ENCODE measurements at places on chromosomes 16 and 17. TPM values are rescaled to one million over a fixed set of nuclear protein-coding genes. Genes with fewer than 3 reads are reported as not detected.

ZNF785 gene
- 8.7 TPM for total RNA-seq

ODAD4 gene
- 1.3 TPM for total RNA-seq

- peaks cover 7% of the 10 kb centered on the region for H3K4me1 ChIP-seq
- no peaks in the 10 kb centered on the region for H3K27me3 ChIP-seq
- DNase-seq = peak; percentile 80
- peaks cover 22% of the 10 kb centered on the region for H3K36me3 ChIP-seq
These were observed 28.5 kb upstream of the TRAP1 start for GRCh38 chr16:3745751-3746355.

FSCN2 gene
- total RNA-seq = 1.5 TPM

GRCh38 chr16:26740771-26741170, 326.0 kb upstream of the C16orf82 start:
- DNase-seq = no peak
- H3K4me3 ChIP-seq = no peak overlapping the region
- no peaks in the 10 kb centered on the region for H3K27me3 ChIP-seq

DNA sequence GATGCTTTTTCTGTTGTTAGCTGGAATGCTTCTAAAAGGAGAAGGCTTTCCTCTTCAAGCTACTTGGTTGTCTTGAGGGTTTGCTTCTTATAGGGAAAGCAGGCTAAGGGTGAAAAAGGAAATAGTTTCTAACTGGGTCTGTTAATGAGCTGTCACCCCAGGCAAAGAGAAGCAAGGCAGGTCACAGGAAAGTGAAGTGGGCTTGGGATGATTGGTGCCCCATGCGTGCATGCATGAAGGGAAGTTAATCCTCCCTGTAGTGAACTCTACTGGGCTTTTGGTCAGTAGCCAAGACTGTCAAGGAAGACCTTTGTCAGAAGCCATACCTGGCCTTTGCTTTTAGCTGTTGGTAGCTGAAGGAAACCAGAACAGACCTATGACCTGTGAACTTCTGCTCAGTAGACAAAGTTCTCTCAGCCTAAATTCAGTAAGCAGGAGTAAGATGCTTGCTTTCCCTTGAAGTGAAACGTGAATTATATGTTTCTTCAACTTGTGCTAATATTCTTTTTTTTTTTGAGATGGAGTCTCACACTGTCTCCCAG, 16.5 kb downstream of the TENT4B start:
- no peaks in the 10 kb centered on the region for H3K27me3 ChIP-seq
- H3K27ac ChIP-seq = no peak overlapping the region
- no peak overlapping the region for H3K4me3 ChIP-seq
- no peak for DNase-seq
- no peaks in the 10 kb centered on the region for H3K36me3 ChIP-seq

ANKFN1 gene
- total RNA-seq = 0.26 TPM

DNA sequence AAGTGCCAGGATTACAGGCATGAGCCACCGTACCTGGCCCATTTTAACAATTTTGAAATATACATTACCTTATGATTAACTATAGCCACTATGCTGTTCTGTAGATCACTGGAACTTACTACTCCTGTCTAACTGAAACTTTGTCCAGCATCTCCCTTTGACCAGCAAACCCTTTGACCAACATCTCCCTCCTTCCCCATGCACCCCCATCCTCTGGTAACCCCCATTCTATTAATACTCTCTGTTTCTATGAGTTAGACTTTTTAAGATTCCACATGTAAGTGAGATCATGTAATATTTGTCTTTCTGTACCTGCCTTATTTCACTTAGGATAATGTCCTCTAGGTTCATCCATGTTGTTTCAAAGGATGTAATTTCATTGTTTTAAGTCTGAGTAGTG, 178.0 kb downstream of the MSI2 start:
- no peak overlapping the region for H3K27ac ChIP-seq
- no peak overlapping the region for H3K4me3 ChIP-seq
- no peaks in the 10 kb centered on the region for H3K36me3 ChIP-seq
- H3K27me3 ChIP-seq = no peaks in the 10 kb centered on the region
- H3K4me1 ChIP-seq = no peaks in the 10 kb centered on the region

GRCh38 chr17:57976594-57976993, 11.5 kb downstream of the VEZF1 start:
- H3K27ac ChIP-seq = no peak overlapping the region
- DNase-seq = no peak
- no peak overlapping the region for H3K4me3 ChIP-seq
- no peaks in the 10 kb centered on the region for H3K27me3 ChIP-seq
- peaks cover 16% of the 10 kb centered on the region for H3K36me3 ChIP-seq

- H3K36me3 ChIP-seq = peaks cover 18% of the 10 kb centered on the region
- H3K27me3 ChIP-seq = no peaks in the 10 kb centered on the region
- peaks cover 12% of the 10 kb centered on the region for H3K4me1 ChIP-seq
- no peak overlapping the region for H3K4me3 ChIP-seq
These were observed 27.6 kb downstream of the MXRA7 start for GRCh38 chr17:76683011-76683755.

- H3K4me3 ChIP-seq = no peak overlapping the region
- H3K27ac ChIP-seq = no peak overlapping the region
- peaks cover 9% of the 10 kb centered on the region for H3K4me1 ChIP-seq
- DNase-seq = no peak
These were observed 27.9 kb downstream of the CACNA1H start for GRCh38 chr16:1180549-1181403.

GRCh38 chr17:48131216-48131824, 23.8 kb downstream of the SNX11 start:
- H3K36me3 ChIP-seq = no peaks in the 10 kb centered on the region
- no peak overlapping the region for H3K27ac ChIP-seq
- H3K4me3 ChIP-seq = no peak overlapping the region
- DNase-seq = peak; percentile 51

ALOX12B gene
- not detected for total RNA-seq

- H3K27ac ChIP-seq = peak overlapping the region; percentile 80
- H3K4me1 ChIP-seq = peaks cover 45% of the 10 kb centered on the region
- no peak overlapping the region for H3K4me3 ChIP-seq
- peak; percentile 99 for DNase-seq
- H3K27me3 ChIP-seq = no peaks in the 10 kb centered on the region
These were observed 25.6 kb downstream of the ITGB3 start for GRCh38 chr17:47279062-47279801.

DNA sequence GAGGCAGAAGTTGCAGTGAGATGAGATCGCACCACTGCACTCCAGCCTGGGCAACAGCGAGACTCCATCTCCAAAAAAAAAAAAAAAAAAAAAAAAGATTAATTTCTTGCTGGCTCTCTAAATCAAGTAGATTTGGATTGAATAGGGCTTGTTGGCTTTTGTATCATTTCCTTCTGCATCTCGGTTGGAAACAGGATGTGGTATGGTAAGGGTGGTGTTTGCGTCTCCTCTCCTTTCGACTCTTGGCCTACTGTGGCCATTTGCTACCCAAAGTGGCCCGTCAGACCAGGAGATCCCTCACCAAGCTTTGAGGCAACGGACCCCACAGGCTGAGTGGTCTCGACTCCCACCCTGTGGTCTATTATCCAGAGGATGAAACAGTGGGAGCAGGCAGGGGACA, 168.0 kb upstream of the IRX3 start:
- H3K36me3 ChIP-seq = no peaks in the 10 kb centered on the region
- no peak overlapping the region for H3K27ac ChIP-seq
- DNase-seq = no peak

DNA sequence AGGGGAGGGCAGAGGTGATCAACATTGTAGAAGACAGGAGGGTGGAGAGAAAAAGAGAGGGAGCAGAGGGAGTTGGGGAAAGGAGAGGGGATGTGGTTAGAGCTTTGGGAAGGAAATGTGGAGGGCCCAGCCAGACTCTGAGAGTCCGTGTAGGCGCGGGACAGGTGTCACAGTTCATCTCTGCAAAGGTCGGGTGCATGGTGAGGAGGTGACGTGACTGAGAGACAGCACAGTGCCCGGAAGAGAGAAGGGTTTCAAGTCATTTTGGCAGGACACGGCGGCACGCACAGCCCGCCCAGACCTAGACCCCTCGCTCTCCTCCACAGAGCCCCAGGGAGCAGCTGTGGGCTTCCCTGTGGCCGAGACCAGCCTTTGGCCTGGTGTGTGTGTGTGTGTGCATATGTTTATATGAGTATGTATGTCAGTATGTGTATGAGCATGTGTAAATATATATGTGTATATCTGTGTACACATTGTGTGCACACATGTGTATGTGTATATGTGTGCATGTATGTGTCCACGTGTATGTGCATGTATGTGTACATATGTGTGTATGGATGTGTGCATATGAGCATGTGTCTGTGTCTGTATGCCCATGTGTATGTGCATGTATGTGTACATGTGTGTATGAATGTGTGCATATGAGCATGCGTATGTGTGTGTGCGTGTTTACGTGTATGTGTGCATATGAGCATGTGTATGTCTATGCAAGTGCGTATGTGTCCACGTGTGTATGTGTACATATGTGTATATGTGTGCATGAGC, 104.6 kb downstream of the SEC14L1 start:
- DNase-seq = no peak
- no peaks in the 10 kb centered on the region for H3K36me3 ChIP-seq
- H3K27ac ChIP-seq = no peak overlapping the region
- H3K4me3 ChIP-seq = no peak overlapping the region
- H3K27me3 ChIP-seq = no peaks in the 10 kb centered on the region

- no peak overlapping the region for H3K4me3 ChIP-seq
- H3K36me3 ChIP-seq = no peaks in the 10 kb centered on the region
- no peaks in the 10 kb centered on the region for H3K4me1 ChIP-seq
- no peaks in the 10 kb centered on the region for H3K27me3 ChIP-seq
- H3K27ac ChIP-seq = no peak overlapping the region
These were observed 21.8 kb upstream of the PRM1 start for GRCh38 chr16:11302977-11303376.

DNA sequence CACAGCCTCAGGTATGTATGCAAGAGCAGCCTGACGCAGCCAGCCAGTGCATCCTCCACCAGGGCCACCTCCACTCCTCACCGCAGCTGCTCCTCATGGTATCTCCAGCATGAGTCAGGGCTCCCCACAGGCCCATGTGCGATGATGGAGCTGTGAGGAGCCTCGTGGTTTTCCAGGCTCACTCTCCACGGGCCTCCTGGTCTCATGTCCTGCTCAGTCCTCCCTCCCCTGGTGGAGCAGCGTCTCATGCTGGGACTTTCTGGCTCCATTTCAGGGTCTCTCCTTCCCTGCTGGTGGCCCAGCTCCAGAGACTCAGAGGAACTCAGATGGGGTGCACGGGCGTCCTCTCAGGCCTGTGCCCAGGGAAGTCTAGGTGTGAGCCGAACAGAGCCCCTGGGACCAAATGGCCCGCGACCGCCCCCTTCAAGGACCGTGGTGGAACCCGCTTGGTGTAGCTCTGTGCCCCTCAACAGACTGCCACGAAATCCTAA, 70.4 kb downstream of the METRNL start:
- H3K27me3 ChIP-seq = peaks cover 15% of the 10 kb centered on the region
- no peaks in the 10 kb centered on the region for H3K36me3 ChIP-seq
- no peak overlapping the region for H3K4me3 ChIP-seq
- H3K27ac ChIP-seq = no peak overlapping the region
- peak; percentile 25 for DNase-seq
- H3K4me1 ChIP-seq = peaks cover 5% of the 10 kb centered on the region

VEZF1 gene
- total RNA-seq = 37.0 TPM

- no peaks in the 10 kb centered on the region for H3K36me3 ChIP-seq
- H3K4me3 ChIP-seq = no peak overlapping the region
- peak; percentile 64 for DNase-seq
- H3K27me3 ChIP-seq = no peaks in the 10 kb centered on the region
- no peak overlapping the region for H3K27ac ChIP-seq
- no peaks in the 10 kb centered on the region for H3K4me1 ChIP-seq
These were observed 56.4 kb downstream of the SLC6A2 start for GRCh38 chr16:55711959-55712876.

GRCh38 chr16:66304151-66304550, 62.3 kb upstream of the CDH5 start:
- no peak overlapping the region for H3K4me3 ChIP-seq
- H3K4me1 ChIP-seq = no peaks in the 10 kb centered on the region
- H3K27ac ChIP-seq = no peak overlapping the region
- H3K36me3 ChIP-seq = no peaks in the 10 kb centered on the region

KRT33B gene
- total RNA-seq = not detected

DNA sequence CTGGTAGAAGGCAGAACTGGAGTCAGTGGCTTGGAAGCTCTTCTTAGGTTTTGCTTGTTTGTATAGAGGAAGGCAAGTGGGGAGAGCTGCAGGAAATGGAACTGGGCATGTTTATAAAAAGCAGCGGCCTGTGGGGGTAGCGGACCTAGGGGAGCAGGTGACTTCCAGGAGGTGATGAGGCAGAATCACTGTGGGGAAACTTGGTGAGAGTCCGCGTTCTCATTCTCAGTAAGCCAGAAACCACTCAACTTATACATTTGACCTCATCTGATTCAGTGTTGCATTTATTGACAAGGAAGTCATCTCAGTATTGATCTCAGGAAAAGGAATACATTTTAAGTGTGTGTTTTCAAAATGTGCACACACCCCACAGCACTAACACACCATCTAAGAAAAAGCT, 299.8 kb downstream of the CNTNAP4 start:
- no peak overlapping the region for H3K4me3 ChIP-seq
- no peaks in the 10 kb centered on the region for H3K27me3 ChIP-seq
- no peaks in the 10 kb centered on the region for H3K36me3 ChIP-seq
- DNase-seq = no peak

GRCh38 chr17:73028299-73028755, 64.2 kb downstream of the SLC39A11 start:
- H3K27ac ChIP-seq = peak overlapping the region; percentile 48
- H3K36me3 ChIP-seq = no peaks in the 10 kb centered on the region
- H3K4me1 ChIP-seq = peaks cover 8% of the 10 kb centered on the region
- H3K27me3 ChIP-seq = no peaks in the 10 kb centered on the region

DNA sequence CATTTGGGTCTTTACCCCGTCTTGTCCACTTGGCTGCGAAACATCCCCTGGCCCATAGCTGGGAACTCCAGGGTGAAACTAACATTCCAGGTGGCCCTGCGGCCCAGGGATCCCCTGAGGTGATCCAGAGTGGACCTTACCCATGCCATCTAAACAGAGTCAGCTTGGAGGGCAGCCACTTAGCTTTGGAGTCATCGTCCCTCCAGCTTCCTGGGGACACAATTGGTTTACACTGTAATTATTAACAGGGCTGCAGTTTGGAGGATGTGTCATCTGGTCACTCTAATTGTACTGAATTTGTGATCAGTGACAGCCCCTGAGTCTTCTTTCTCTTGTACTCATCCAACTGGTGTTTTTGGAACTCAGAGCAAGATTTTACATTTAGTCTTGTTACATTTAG, 149.9 kb downstream of the ENGASE start:
- H3K36me3 ChIP-seq = no peaks in the 10 kb centered on the region
- H3K4me1 ChIP-seq = no peaks in the 10 kb centered on the region
- H3K27ac ChIP-seq = no peak overlapping the region
- peaks cover 6% of the 10 kb centered on the region for H3K27me3 ChIP-seq

DNA sequence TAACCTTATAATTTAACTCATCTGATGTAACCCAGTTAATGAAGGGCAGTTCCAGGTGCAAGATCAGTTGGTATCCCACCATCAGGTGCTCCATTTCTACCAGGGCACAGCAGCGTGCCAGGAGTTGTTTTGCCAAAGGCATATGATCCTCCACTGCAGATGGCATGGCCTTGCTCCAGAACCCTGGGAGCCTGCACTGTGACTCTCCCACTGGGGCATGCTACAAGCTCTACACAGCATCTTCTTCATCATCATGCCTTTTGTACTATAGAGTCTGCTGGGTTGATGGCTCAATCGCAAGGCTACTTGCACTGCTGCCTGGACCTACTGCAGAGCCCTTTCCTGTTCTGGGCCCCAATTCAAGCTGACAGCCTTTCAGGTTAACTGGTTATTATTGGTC, 11.3 kb upstream of the MAPT start:
- H3K4me3 ChIP-seq = no peak overlapping the region
- no peaks in the 10 kb centered on the region for H3K27me3 ChIP-seq
- no peaks in the 10 kb centered on the region for H3K4me1 ChIP-seq
- no peak for DNase-seq

SYT17 gene
- 0.26 TPM for total RNA-seq

- H3K27ac ChIP-seq = no peak overlapping the region
- no peaks in the 10 kb centered on the region for H3K27me3 ChIP-seq
- no peaks in the 10 kb centered on the region for H3K36me3 ChIP-seq
- H3K4me1 ChIP-seq = no peaks in the 10 kb centered on the region
These were observed 6.6 kb downstream of the COX6A2 start for GRCh38 chr16:31421587-31421986.
